ENCODE measurements at places on chromosomes 4 and X. TPM values are rescaled to one million over a fixed set of nuclear protein-coding genes. Genes with fewer than 3 reads are reported as not detected.

DNA sequence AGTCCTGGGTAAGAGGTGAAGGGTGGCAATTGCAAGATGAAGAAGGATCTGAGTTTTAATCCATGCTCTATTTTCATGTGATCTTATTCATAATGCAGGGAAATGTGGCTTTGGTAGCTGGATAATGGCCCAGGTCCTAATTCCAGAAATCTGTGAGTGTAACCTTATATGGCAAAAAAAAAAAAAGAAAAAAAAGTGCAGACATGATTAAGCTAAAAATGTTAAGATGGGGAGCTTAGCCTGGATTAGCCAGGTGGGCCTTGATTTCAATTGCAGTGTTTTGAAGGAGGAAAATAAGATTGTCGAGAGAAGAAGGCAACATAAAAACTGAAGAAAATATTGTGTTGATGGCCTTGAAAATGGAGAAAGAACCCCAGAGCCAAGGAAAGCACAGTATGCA, 867.7 kb upstream of the HS3ST1 start:
- DNase-seq: no peak

DNA sequence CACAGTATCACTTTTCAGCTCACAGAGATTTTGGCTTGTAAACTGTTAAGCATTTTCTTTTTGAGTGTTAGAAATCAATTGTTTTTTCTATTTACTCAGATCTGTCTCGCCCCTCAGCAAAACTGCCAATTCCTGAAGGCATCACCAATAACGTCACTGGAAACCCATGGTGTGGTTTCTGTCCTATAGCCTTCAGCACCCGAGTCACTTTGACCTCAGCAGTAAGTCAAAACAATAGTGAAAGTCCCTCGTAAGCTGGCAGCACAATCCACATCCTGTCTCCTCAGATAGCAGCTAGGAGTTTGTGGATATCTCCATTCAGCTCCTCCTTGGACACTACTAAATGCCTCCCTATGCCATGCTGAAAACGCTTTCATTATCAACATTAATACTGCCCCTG, 1787.4 kb upstream of the ADGRL3 start:
- DNase-seq: no peak

HELQ gene
- 8.8 TPM for total RNA-seq

RENBP gene
- total RNA-seq: 10.6 TPM

All from right atrium auricular region (tissue), 2 donors.